Hematopoietic multipotent progenitor cell treated with erythropoietin and hydrocortisone succinate and interleukin-3 and kit ligand, for 6 days (in vitro differentiated cells): ENCODE measurements at places on chromosomes 2 and 18.

- no peak for DNase-seq
Observed at GRCh38 chr18:49980896-49981295, 167.6 kb upstream of the ACAA2 start.

DNA sequence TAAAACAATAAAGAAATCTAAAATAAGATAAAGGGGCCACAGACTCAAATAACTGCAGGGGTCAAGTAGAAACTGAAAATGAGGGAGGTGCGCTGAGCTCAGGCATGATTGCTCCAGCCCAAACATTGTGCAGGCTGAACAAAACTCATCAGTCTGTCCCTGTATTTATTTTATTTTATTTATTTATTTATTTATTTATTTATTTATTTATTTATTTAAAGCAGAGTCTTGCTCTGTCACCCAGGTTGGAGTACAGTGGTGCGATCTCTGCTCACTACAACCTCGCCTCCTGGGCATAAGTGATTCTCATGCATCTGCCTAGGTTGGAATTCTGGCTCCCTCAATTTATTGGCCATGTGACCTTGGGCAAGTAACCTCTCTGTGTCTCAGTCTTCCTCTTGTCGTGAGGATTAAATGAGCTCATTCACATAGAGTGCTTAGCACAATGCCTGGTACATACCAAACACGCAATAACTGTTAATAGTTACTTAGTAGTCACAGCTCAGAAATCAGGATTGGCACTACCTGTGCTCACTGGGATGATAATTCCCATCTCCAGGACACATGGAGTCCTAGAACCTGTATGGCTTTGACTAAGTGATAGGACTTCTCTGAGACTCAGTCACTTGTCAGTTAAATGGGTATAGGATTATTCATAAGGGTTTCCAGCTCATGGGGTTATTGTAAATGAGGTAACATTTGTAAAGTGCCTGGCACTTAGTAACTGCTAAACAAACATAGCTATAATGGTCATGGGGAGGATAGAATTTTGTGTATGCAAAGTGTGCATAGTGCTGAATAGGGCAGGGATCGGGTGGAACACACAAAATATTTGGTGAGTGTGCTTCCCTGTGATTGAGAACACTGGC, 6.0 kb downstream of the SPEG start:
- DNase-seq: no peak

- DNase-seq: no peak
Observed at GRCh38 chr2:8391584-8391983, 290.3 kb upstream of the ID2 start.

- no peak for DNase-seq
Observed at GRCh38 chr2:69100220-69100723, 87.3 kb downstream of the ANTXR1 start.

- no peak for DNase-seq
Observed at GRCh38 chr2:2031101-2031500, 286.8 kb upstream of the PXDN start.

- no peak for DNase-seq
Observed at GRCh38 chr2:106158871-106159270, 35.2 kb downstream of the UXS1 start.

GRCh38 chr2:183185534-183185933, 61.3 kb downstream of the NUP35 start:
- no peak for DNase-seq

DNA sequence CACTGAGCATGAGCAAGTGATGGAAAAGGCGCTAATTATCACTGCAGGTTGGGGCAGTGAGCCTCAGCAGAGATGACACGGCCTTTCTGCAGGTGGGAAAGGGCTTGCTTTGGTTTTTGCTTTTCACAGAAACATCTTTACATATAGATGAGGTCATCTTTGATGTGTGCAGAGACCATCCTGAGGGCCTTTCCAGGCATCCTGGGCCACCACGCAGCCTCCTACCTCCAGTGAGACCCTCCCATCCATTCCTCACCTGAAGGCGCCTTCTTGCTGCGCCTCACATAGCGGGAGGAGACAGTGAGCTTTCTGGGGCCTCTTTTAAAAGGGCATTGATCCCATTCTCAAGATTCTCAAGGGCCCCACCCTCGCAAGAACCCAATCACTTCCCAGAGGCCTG, 235.3 kb upstream of the RAB6C start:
- DNase-seq: no peak

DNA sequence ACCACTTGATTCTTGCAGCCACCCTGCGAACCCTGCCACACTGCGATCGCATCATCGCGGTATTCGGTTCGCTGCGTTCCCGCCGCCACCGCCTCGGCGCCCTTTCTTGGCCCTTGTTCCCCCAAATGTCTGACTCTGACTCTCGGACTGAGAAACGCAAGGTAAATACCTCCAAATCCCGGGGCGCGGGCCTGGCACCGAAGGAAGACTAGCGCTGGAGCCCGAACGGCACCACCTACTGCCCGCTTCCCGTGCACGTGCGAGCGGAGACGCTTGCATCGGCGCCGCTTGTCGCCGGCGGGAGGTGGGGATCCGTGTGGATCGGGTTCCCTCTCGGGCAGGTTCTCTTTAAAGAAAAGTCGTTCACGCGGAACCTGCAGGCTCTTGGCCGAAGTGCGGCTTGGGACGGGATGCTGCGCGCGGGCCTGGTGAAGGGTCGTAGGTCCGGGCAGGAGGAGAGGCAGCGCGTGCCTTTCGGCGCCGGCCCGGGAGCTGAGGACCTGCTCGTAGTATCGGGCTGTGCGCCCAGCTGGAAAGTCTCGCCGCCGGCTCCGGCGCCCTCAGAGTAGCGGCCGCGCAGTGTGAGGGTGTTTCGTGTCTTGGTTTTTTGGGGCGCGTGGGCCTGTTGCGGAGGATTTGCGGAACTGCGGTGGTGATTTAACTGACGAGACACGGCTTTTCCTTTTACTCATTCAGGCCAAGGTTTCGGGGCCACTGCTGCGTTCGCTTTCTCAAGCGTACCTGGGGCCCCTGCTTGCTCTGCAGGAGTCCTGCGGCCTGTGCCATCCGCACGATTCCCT, 514 bp downstream of the BCL2L11 start:
- peak; percentile 60 for DNase-seq

DNA sequence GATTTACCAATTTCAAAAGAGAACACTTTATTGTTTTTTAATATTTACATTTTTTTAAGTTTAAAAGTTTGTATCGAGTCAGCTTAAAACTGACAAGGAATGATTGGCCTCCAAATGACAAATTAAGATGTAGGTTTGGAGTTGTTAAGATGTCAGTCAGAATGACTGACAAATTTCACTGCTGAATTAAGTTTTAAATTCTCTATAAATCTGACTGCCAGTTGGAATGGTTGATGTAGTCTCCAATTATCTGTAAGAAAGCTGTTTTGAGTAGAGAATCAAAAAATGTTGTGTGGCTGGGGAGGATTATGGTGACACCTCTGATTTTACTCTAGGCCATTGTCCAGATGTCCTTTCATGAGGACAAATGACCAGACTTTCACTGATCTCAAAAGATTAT, 165.3 kb upstream of the CDH20 start:
- no peak for DNase-seq

- peak; percentile 58 for DNase-seq
Observed at GRCh38 chr2:239293775-239294430, 106.9 kb downstream of the HDAC4 start.

DNA sequence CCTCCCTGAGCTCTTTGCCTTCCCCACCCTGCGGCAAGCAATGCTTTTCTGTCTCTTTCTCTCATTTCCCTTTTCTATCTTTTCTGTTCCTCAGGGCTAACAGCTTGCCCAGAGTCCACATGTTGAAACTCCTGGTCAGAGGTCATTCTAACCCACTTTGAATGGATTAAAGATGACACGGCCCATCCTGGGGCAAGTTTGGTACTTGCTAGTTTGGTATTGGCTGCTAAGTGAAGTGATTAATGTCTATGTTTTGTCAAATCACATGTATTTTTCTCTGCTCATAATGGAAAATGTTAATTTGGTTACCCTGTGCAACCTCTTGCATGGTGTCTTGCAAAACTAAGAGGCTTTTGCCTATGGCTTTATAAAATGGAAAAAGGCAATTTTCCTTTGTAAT, 960.2 kb downstream of the CNTNAP5 start:
- no peak for DNase-seq

DNA sequence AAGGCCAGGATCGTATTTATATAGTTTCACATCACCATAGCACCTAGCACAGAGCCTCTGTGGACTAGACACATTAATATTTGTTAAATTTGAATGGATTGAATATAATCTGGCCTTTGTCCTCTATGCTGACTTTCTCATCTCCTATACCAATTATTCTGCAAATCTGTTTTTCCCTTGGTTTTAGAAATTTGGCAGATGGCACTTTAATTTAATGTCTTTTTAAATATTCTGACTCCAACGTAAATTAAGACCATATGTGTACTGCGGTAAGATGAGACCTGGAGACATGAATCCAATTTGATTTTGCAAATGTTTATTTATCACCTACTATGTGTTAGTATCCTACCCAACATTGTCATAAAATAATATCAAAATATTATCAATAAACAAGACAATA, 1281.9 kb upstream of the PIK3C3 start:
- DNase-seq: no peak

- DNase-seq: no peak
Observed at GRCh38 chr2:213021971-213022899, 129.2 kb downstream of the IKZF2 start.

GRCh38 chr2:38251940-38252339, 125.1 kb downstream of the ATL2 start:
- DNase-seq: no peak

DNA sequence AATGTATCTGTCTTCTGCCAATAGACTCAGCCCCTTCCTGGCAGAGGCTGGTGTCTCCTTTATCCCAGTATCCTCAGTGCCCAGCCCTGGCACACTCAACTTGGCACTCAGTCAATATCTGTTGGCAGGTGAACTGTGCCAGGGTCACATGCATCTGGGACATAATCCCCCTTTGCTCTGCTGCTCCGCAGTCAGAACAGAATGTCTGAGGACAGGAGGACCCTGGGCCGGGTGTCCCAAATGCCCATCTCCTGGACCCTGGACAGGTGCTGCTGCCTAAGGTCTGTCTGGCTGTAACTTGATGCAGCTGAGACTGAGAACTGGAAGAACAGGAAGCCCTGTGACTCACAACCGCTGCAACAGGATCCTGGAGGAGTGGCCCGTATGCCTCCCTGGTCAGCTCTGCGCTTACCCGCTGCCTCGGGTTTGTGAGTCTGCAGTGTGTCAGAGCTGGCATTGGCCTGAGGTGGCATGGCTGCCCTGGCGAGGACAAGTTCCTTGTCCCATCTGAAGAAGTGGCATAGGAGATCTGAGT, 11.4 kb downstream of the HK2 start:
- peak; percentile 66 for DNase-seq

GRCh38 chr2:88077080-88077479, 9.5 kb downstream of the SMYD1 start:
- no peak for DNase-seq

DNA sequence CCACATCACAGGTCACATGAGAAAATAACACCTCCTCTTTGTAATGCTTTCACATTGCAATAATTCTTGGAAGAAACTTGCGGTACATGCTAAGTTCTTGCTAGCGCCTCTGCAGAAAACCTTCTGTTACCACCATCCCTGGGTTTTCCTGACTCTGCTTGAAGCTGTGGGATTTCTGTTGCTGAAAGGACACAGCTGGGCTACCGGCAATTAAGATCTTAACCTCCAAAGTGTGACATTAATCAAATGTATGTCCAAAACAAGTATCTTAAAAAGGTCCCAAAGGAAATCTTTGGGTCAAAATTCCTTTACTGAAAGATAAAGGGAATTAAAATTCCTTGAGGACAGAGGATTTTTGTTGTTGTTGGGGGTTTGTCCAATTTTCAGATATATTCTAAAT, 7.5 kb downstream of the CCBE1 start:
- DNase-seq: no peak

GRCh38 chr2:180520206-180520605, 460.2 kb upstream of the UBE2E3 start:
- no peak for DNase-seq

DNA sequence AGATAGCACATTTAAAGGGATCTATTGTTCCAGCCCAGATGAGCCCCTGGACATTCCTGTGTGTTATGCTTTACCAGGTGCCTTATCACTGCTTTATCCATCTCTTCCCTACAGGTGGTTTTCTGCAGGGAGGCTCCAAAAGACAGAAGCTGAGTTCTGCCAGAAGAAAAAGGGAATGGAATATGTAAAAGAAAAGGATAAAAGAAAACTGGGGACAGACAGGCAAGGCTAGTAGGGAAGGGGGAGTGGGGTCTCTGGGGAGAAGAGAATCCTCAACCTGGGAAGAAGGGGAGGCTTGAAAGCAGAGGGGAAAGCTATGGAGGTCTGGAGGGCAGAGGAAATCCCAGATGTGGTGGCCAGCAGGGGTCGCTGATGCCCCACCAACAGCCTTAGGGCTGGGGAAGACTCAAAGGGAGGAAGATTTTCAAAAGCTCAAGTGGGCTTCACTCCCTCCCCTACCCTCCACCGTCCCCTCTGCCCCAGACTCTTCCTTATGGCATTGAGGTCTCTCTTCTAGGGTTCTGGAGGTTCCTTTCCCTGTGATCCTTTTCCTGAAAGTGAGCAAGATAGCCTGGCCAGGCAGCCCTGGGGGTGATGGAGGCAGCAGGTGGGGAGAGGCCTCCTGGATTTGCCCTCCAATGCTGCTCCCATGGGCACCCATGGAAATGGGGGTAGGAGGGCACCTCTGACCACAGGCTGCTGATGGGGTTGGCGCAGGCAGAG, 178.1 kb upstream of the PKDCC start:
- DNase-seq: peak; percentile 73

- DNase-seq: no peak
Observed at GRCh38 chr2:30911327-30911726, 104.1 kb upstream of the CAPN13 start.

- DNase-seq: no peak
Observed at GRCh38 chr2:120464448-120464931, 118.6 kb downstream of the INHBB start.

DNA sequence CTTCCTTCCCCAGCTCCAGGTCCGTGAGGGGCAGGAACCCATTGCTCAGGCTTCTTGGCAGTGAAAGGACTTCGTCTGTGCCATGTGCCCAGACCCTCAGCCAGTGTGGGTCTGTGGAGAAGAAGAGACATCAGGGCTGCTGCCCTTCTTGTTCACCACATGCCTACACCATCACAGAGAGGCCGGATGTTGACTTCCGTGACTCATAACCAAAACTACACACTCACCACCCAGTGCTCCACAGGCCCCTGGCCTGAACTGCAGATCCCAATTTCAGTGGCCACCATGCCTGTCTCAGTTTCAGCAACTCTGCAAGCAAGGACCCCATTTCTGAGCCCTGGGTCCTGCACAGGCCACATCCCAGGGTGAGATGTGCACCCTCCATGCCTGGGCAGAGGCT, 332.6 kb upstream of the SALL3 start:
- DNase-seq: no peak

GRCh38 chr2:14516844-14517243, 115.7 kb upstream of the LRATD1 start:
- no peak for DNase-seq

DNA sequence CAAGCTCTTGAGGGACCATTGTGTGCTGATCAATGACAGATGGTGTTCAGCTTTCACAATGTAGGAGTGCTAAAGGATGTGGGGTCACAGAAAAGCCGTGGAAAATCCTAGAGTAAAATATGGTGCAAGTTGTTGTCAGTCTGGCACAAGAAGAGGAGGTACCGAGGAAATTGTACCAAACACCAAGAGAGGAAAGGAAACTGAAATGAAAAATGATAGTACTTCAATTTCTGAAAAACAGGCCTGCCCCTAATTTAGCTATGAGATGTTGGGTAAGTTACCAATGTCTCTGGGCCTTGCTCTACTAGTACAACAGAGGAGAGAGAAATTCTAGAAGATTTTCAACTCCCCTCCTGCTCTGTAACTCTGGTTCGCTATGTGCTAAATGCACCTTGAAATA, 78.8 kb upstream of the PELI1 start:
- DNase-seq: no peak
